ENCODE measurements at places on chromosomes 7 and 10.

DNA sequence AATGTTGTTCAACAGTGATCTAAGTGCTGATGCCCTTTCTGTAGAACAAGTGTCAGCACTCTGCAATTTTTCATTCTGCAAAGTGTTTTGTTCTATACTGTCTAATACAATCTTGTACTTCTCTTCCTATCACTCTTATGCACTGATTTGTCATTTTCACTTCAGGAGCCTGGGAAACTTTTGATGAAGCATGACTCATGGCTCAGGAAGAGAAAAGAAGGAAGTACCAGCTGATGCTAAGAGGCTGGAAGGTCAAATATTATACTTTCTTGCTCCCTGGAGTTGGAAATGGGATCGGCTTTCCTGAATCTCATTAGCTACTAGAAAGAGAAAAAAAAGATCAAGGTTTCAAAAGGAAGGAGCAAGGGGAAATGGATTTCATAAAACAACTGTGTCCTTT lies 45.8 kb downstream of the DGKI start:
- peak; percentile 13 for DNase-seq

GRCh38 chr7:102469972-102470825 lies 5.4 kb downstream of the LRWD1 start:
- no peak for DNase-seq

- DNase-seq, result no peak
Observed at GRCh38 chr7:134339475-134339874, 22.7 kb upstream of the SLC35B4 start.

- peak; percentile 75 for DNase-seq
Observed at GRCh38 chr10:71766717-71767419, 6.5 kb downstream of the VSIR start.

DNA sequence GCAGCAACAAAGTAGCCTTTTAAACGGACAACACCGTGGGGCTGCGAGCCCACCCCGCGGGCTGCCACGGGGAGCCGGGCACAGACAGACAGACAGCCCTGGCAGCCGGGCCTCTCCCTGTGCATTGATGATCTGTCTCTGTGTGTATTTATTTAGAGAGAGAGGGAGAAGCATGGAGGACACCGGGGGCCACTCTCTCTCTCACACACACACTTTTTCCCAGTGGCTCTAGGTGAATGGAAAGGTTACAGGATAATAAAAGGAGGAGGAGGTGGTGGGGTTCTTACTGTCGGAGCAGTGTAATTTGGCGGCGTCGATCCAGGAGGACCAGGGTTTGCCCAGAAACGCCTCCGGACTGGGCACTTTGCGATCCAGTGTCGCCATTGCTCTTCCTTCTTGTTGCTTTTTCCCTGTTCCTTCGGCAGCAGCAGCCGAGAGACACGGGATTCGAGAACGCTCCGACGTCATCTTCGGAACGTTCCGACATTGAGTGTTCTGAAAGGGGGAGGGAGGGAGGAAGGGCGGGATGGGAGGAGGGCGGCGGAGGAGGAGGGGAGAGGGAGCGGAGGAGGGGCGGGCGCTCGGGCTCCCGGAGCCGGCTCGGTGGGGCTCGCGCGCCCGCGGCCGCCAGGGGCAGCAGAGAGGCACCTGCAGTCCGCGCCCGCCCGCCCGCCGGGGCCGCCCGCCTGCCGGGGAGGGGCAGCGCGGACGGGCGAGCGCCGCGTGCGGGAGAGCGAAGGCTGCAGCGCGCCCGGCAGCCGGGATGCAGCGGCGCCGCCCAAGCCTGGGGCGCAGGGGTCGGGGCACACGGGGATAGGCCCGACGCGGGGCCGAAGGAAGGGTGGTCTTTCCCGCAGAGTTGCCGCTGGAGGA lies at the start of gene ATXN7L1:
Gene ATXN7L1 (minus strand): TSS at position 509 of the 873 bp plus-strand sequence. CDS start 41 bp downstream, at position 468.
- peak; percentile 96 for DNase-seq

- DNase-seq, result no peak
Observed at GRCh38 chr10:23390809-23391208, 46.2 kb upstream of the C10orf67 start.

GRCh38 chr10:76324283-76324682 lies 892.9 kb downstream of the LRMDA start:
- DNase-seq, result no peak

DNA sequence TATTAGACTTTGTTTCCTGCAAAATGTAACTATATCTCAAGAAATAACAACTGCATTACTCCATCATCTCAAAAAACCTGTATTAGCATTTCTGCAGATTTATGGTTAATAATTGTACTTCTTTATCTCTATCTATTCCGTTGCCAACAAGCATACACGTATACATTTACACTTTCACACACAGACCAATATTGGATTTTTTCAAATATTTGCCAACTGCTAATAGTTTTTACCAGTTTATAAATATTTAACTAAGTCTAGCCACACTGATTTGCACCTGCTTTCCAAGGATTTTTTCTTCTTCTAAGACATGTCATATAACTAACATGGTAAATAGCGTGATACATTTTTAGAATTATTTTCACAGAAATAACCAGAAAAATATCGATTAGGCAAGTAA lies 12.2 kb downstream of the LRRN3 start:
- no peak for DNase-seq

GRCh38 chr7:110808361-110808760 lies 282.6 kb upstream of the LRRN3 start:
- DNase-seq, result peak; percentile 7
